Right ventricle myocardium inferior (tissue), 1 donor: ENCODE measurements at places on chromosomes 1 and 21. TPM values are rescaled to one million over a fixed set of nuclear protein-coding genes. Genes with fewer than 3 reads are reported as not detected.

DNA sequence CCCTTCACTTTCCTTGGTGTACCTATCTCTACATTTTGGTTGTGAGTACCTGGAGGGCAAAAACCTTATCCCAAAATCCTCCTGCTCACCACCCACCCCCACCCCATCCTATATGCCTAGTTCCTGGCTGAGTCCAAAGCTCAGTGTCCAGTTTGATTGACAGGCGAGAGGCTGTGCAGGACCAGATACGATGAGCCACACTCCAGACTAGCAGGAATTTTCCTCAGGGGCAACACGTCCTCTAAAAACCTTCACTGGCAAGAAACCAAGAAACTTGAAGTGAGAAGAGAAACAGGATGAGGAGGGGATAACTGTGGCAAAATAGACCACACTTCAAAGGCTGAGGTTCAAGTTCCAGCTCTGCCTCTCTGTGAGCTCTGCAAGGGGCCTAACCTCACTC, 1.1 kb upstream of the SLAMF8 start:
- no peak for DNase-seq

DNA sequence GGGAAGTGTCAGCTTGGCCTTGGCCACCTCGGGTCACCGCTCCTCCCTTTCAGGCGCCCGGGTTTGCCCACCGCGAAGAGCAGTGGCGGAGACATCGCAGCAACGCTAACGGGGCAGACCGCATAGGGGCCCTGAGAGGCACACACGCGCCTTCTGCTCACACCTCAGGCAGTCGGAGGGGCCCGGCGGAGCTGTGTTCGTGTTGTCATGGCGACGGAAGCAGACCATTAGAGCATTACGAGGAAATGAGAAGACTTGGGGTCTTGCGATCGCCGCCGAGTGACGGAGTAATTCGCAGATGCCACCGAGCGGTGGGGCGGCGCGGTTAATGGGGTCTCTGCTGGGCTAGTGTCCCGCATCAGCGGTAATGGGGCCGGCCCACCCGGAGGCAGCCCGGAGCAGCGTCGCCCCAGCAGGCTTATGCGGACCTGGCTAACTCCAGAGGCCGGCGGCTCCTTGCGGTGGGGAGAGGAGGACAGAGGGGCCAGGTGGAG, 144.1 kb downstream of the TNR start:
- no peak for DNase-seq

GRCh38 chr1:234614081-234614489, 4.1 kb upstream of the IRF2BP2 start:
- no peak for DNase-seq

Gene DPM3
- total RNA-seq = 55.7 TPM

DNA sequence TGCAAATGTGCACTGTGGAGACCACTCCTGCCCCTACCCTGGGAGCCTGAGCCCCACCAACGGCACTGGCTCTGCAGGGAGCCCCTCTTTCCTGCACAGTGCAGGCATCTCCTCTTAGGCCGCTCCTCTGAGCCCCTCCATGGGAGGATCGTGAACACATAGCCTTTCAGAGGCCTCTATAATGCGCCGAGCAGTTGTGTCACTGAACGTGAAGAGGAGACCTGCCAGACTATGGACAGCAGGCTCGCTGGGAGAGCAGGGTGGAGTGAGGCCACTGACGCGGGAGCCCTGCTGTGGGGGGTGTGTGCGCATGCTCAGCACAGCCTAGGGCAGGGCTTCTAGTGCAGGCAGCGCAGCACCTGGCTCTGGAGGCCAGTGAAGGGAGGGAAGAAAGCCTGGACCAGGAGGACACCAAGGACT, 151.3 kb upstream of the COL6A1 start:
- DNase-seq = no peak

- DNase-seq = peak; percentile 81
These were observed at the start of gene TTC22 for GRCh38 chr1:54800899-54801759. TTC22 (minus strand) TSS chr1:54801323; CDS start chr1:54801163, 160 bp downstream.

DNA sequence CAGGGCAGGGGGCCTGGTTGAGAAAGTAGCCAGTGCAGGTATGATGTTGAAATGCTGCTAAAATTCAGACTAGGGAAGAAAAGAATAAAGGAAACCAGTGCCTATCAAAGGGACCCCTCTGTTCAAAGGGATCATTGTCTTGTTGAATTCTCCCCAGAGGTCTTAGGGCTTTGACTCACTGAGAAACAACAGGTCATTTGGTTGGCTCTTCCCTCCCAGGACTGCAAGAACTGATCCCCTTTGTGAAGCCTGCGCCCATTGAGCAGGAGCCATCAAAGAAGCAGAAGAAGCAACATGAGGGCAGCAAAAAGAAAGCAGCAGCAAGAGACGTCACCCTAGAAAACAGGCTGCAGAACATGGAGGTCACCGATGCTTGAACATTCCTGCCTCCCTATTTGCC, 11.8 kb upstream of the CELSR2 start:
- no peak for DNase-seq

DNA sequence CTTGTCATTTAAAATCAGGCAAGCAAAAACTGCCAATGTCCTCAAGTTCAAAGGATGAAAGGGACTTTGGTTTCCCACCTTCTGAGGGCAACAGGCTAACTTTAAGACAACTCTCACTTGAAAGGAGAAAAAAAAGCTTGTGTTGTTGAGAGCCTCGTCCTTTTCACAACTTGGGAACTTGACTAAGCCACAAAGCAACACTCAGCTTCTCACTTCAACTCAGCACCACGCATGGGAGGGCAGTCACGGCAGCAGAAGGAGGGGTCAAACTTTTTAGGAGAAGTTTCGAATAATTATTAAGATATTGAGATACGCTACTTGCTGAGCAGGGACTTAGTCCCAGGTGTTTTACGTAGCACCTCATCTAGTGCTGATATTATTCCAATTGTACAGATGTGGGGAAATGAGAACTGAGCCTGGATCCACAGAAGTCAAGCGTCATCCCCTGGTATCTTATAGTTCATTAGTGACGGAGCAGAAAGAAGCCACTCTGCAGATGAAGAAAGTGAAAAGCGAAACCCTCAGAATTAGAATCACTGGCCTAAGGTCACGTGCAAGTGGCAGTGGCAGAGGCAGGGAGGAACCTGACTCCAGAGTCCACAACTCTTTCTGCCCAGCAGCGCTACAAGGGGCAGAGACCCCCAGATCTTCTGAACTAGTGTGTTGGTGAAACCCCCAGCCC, 83.6 kb downstream of the JAK1 start:
- DNase-seq = no peak

Gene OR2T33
- total RNA-seq = not detected
